ENCODE measurements at places on chromosomes 2 and 18.

GRCh38 chr18:36326771-36327170 lies 29.3 kb downstream of the FHOD3 start:
- no peak for DNase-seq

- DNase-seq = no peak
Observed at GRCh38 chr2:189657867-189658266, 3.4 kb upstream of the ASNSD1 start.

GRCh38 chr2:207660994-207661393 lies 35.8 kb upstream of the METTL21A start:
- DNase-seq = no peak

DNA sequence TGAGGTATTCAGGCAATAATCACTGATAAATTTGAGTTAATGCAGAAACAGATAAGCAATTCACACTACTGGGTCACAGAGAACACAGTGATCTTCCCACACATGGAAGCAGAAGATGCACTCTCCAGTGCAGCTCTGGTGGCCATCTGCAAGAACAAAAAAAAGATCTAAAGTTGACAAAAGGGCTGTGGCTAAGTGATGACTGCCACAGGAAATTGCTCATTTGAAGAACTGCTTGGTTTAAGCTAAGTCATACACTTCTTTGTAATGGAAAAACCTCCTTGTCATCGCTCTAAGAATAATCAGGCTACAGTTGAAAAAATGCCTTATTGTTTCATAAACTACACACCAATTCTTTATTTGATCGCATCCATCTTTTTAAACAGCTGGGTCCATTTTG lies 115.1 kb downstream of the DTNB start:
- no peak for DNase-seq

DNA sequence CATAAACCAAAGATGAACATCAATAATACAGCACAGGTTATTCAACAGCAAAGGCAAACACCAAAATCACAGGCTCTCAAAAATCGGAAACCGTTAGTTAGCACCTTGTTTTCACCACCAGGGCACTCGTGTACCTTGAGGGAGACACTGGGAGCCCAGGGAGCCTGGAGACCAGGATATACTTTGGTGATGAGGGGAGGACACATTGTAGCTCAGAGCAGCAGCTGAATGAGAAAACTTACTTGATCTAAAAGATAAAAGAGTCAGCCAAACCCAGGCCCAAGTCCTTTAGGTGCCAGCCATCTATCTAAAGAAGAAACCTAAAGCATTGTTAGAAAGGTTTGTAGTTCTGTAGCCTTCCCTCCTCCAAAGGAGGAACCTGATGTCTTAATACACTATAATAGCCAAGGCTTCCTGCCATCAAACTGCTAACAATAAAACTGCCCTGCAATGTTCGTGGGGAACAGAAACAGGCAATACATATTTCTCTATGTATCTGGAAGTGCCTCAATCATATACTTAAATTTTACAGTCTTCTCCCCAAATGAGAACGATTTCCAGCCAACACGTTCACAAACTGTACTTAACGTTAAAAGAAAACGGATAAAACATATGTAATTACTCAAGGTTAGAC lies 19.3 kb downstream of the BCL11A start:
- no peak for DNase-seq

- no peak for DNase-seq
Observed at GRCh38 chr2:136361521-136361920, 243.6 kb upstream of the CXCR4 start.

GRCh38 chr18:68284236-68284780 lies 430.6 kb downstream of the TMX3 start:
- DNase-seq = no peak

- no peak for DNase-seq
Observed at GRCh38 chr2:164824872-164825271, 16.8 kb downstream of the COBLL1 start.

GRCh38 chr18:21051620-21052019 lies 60.0 kb downstream of the ROCK1 start:
- no peak for DNase-seq

DNA sequence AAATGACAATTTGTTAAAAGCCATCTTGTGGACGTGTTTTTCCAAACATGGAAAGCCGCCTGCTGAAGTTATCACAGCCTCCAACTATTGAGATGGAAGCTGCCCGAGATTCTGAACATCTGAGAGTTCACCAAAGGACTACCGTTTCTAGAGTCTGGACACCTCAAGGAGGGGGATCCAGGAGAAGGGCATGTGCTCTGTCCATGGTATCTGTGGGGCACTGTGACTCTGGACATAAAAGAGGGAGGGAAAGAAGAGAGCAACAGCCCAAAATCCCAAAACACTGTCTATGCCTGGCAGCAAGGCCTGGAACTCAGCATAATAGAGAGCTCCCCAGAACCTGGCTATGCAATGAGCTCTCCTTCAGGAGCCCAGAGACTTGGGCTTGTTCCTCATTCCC lies 319.9 kb downstream of the EN1 start:
- no peak for DNase-seq

- DNase-seq = no peak
Observed at GRCh38 chr2:188573453-188573852, 281.8 kb downstream of the GULP1 start.

DNA sequence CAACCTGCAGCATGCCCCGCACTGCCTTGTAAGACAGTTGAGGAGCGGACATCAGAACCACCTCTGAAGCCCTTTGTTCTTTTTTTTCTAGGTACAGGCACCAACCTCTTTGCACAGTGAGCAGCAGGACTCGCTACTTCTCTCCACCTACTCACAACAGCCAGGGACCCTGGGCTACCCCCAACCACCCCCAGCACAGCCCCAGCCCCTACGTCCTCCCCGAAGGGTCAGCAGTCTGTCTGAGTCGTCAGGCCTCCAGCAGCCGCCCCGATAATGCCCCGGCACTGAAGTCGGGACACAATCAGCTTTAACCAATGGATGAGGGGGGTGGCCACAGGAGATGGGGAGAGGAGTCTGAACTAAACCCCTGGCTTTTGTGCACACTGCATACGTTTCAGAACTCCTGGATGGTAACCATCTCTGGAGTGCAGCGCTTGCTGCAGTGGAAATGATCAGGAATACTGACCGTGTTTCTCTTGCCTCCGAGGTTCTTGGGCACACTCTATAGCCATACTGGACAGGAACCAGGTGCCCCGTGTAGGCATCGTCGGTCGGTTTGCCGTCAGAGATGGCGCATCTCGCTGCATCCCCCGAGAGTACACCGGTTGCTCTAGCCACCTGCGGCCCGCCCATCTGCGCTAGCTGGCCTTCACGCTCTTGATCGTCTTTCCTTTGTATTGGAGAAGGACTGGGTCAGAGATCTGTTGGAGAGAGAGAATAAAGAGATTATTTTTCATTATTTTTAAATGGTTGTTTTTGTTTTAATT lies 6.6 kb upstream of the RPL31 start:
- no peak for DNase-seq

- DNase-seq = no peak
Observed at GRCh38 chr2:69163109-69163508, 150.1 kb downstream of the ANTXR1 start.

GRCh38 chr2:236811062-236811656 lies 241.5 kb downstream of the ACKR3 start:
- no peak for DNase-seq

- no peak for DNase-seq
Observed at GRCh38 chr2:112814278-112814677, 22.3 kb downstream of the IL1B start.

DNA sequence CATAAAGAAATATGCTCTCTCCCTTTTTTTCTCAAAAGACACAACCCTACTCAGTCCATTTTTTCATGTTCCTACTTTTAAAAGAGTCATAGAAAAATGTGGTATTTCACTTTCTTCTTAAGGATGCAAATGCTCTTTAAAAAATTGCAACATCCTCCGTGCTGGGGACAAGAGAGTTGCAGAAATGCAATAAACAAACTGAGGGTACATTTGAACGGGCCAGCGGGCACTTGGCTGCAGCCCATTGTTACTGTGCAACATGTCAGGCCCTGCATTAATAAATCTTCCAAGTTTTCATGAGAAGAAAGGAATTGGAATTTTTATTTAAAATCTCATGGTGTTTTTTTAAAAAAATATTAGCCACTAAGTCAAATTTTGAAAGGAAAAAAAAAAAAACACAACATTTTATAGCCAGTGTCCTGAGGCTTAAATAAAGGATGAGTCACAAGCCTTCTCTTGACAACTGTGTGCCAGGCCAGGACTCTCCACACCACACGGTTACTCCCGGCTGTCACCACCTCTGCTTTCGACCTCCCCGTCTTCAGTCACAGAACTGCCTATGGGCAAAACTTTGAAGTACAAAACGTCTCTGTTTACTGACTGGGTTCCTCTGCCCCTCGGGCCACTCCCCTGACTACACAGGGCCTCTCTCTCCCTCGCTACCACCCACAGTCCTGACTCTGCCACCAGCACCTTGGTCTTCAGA lies 57.5 kb upstream of the MFF start:
- DNase-seq = no peak

GRCh38 chr2:128103407-128103806 lies 12.4 kb downstream of the UGGT1 start:
- no peak for DNase-seq

DNA sequence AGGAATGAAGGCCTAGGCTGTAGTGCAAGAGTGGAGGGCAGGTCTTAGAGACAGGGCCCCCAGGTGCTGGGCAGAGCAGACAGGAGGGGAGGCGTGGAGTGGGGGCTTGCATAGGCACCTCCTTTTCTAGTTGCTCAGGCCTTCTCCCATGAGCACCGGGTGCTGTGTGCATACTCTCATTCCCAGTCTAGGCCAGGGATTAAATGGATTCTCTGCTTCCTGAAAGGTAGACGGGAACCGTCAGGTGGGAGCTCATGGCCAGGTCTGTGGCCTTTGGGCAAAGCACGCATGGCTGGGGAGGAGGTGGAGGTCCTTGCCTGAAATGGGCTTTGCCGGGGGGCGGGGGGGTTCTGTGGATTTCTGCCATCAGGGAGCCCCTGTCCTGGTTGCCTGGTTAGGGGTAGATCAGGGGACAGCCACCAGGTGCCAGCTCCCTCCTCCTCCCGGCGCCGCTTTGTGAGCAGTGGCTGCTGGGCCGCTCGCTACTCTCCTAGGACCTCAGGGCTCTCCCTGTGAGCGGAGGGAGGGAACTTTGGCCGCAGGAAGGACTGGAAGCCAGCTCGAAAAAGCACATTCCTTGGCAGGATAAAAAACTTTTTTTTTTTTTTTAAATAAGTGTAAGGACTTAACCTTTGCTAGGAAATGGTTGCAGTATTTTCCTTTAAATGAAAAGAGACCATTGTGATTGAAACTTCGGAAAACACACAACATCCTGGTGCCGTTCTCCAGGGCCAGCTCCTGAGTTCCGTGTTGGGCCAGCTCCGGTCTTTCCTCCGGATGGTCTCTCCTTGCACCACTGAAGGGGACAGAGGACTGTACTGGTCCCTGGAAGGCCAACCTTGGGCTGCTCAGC lies 82.8 kb upstream of the HAAO start:
- peak; percentile 58 for DNase-seq

GRCh38 chr18:62981566-62981965 lies 266.2 kb downstream of the PHLPP1 start:
- DNase-seq = no peak

GRCh38 chr2:4528773-4529172 lies 825.4 kb downstream of the DCDC2C start:
- no peak for DNase-seq

GRCh38 chr18:40357536-40357935 lies 1597.5 kb upstream of the PIK3C3 start:
- no peak for DNase-seq

GRCh38 chr2:41101281-41101680 lies 649.4 kb upstream of the SLC8A1 start:
- no peak for DNase-seq

- DNase-seq = no peak
Observed at GRCh38 chr2:173713904-173714555, 251.1 kb downstream of the SP3 start.

GRCh38 chr2:110891626-110892025 lies 159.3 kb downstream of the ACOXL start:
- DNase-seq = no peak

DNA sequence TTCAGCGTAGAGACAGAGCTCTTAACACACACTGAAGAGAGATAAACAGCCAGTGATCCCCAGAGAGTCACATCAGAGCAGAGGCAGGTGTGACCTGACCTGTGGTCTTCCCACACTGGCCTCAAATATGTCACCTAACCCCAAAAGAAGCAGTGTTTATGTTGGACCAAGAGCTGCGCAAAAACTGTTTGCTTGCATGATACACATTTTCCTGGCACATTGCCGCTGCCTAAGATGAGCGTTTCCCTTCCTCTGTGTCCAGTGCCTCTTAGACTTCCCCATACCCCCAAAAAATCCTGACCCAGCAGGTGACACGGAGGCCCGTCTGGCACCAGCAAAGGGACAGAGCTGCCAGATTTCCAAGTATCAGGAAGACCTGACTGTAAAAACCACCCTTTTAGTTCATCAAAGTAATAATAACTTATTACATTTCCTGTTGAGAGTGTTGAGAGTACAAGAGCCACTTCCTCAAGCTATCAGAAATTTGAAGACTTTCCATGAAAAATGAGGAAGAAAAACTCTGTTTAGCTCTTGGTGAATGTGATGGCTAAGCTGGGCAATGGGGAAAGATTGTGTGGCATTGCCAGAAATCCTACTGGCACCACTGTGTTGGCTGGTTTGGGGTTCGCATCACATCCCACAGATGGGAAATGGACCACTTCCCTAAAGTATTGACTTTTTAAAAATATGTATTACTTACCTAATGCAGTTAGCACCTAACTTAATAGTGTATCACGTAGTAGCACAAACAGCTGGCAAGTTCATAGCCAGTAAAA lies 6.7 kb downstream of the TNFRSF11A start:
- no peak for DNase-seq

DNA sequence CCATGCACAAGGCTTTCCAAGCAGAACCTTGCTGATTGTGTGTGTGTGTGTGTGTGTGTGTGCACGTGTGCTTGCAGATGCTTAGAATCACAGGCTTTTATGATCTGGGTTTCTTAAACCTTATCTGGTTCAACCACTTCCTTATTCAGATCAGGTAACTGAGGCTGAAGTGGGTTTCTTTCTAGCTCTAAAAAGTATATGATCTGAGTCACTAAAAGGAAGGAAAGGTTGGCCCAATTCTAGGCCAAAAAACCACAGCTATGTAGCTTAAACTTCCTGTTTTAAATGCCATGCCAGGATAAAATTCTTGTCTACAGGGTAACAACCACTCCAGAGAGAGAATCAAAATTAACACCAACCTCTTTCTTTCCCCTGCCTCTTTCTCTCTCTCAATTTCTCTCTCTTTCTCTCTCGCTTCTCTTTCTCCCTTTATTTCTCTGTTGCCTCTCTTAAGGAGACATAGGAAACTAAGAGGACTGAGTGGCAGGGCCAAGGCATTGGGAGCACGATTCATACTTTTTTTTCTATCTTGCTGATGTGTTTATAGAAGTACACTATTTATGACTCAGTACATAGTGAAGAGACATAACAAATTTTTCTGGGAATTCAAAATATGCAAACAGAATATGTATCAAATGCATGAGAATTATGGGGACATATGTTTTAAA lies 140.3 kb downstream of the TRIB2 start:
- no peak for DNase-seq

- no peak for DNase-seq
Observed at GRCh38 chr2:29776406-29776805, 145.0 kb downstream of the ALK start.

- no peak for DNase-seq
Observed at GRCh38 chr2:178506524-178506923, 26.3 kb downstream of the PLEKHA3 start.

All from type B pancreatic cell (in vitro differentiated cells).